ENCODE measurements at places on chromosomes 4 and X.

DNA sequence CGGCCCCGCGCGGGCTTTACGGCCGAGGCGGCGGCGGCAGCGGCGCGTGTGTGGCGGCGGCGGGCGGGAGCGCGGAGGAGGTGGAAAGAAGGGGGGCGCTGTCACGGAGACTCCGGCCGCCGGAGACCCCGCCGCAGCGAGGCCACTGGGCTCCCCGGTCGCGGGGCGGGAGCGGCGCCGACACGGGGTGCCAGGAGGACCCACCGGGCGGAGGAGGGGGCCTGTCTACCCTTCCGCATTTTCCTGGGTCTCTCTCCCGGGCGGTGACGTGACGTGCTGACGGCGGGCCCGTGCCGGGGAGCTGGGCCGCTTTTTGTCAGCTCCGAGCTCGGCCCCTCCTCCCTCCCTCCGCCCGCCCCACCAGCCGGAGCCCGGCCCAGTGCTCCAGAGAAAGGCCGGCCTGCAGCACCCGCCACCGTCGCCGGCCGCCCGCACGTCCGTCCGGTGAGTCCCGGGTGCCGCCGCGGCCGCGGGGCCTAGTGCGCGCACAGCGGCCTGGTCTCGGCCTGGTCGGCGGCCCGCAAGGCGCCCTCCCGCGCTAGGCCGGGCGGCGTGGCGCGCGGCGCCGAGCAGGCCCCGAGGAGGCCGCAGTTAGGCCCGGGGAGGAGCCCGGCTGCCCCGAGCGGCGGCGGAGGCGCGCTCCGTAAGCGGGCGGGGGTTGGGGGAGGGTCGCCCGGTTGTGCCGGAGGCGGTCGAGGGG, at the start of gene ZFX:
ZFX (plus strand) TSS at position 379 of the 700 bp plus-strand sequence. CDS start 23,014 bp downstream, outside the sequence.
- DNase-seq = peak; percentile 35

- DNase-seq = no peak
Measured at GRCh38 chr4:182185491-182185890, 57.7 kb upstream of the TENM3 start.

DNA sequence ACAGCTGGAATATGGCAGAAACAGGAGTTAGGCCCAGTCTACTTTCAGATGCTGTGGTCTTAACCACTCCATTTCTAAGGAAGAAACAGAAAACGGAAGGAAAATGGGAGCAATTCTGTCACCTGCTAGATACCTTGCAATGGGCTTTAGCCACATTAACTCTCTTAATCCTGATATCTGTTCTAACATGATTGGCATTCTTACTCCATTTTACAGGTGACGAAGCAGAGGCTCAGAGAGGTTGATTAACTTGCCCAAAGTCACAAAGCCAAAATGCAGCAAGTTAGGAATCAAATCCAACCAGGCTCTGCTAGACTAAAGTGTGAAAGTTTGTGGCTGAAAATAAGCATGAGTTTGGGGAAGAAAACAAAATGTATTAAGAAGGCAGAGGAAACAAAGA, 196.9 kb downstream of the MAML3 start:
- no peak for DNase-seq

GRCh38 chrX:133783274-133783673, 202.1 kb downstream of the GPC3 start:
- no peak for DNase-seq

GRCh38 chr4:126820631-126821030, 812.1 kb upstream of the INTU start:
- DNase-seq = no peak

GRCh38 chr4:79842162-79842561, 230.9 kb downstream of the ANTXR2 start:
- no peak for DNase-seq

GRCh38 chr4:143186212-143186611, 1.5 kb downstream of the USP38 start:
- DNase-seq = no peak

DNA sequence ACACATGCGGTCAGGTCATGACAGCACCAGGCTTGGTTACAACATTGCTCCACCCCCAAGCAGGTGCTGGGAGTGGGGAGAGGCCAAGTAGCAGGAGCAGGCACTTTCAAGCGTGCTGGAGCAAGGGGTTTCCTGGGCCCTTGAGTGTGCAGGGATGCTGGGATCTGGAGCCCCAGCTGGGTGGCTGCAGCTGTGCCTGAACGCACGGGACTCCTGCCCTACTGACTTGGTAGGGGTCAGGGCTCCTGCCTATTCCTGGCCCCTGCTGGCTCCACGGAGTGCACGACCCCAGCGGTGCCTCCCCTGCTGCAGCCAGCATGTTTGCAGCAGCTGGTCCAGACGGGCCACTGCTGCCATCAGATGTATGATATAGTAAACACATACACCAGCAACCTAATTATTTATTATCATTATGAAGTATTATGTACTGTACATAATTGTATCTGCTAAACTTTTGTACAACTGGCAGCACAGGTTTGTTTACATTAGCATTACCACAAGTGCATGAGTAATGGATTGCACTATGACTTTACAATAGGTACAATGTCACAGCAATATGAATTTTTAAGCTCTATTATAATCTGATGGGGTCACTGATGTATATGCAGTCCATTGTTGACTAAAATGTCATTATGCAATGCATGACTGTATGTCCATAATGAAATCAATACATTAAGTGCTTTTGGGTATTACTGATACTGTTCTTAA, 620.6 kb downstream of the RAPGEF2 start:
- no peak for DNase-seq

DNA sequence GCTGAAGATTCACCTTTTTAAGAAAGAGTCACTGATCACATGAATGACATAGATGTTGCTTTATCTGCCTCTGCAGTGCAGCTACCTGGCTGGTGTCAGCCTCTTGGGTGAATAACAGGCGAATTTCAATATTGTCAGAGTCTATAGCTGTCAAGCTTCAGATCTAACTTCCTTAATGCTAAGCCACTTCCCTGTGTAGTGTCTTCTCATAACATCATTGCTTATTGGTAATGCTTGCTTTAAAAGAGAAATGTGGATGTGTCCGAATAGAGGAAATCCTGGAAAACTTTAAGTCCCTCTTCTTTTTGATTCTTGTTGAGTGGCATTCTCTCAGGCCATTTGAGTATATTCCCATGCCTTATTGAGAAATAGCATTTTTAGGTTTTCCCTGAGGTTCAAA, 7.3 kb upstream of the IGFBP7 start:
- DNase-seq = no peak

DNA sequence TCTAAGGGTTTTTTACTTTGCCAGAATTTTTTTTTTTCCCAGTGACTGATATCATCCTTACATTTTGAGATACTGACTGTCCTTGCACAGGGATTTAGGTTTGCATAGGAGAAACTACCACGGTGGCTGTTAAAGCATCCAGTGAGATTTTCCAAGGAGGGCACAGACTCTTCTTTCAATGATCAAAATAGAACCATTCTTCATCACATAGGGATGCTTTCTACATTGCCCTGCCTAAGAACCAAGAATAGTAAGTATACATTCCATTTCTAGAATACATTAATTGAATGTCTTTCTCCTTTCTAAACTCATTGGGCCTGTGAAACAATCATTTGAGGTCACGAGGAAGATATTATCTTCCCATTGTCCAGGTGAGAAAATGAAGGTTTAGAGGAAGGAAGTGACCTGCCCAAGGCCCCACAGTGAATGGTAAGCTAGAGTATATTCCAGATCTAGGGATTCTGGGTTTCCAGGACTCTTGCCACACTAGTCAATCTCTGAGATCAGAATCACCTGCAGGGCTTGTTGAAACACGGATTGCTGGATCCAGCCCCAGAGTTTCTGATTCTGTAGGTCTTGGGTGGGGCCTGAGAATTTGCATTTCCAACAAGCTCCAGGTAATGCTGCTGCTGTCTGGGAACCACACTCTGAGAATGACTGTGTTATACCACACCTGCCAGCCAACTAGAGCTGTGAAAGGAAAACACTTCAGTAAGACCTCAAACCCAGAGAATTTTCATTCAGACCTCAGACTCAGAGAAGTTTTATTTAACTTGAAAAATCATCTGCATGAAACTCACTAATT, 17.7 kb upstream of the TMEM154 start:
- DNase-seq = no peak

GRCh38 chr4:8353912-8354453, 84.4 kb downstream of the HTRA3 start:
- no peak for DNase-seq

DNA sequence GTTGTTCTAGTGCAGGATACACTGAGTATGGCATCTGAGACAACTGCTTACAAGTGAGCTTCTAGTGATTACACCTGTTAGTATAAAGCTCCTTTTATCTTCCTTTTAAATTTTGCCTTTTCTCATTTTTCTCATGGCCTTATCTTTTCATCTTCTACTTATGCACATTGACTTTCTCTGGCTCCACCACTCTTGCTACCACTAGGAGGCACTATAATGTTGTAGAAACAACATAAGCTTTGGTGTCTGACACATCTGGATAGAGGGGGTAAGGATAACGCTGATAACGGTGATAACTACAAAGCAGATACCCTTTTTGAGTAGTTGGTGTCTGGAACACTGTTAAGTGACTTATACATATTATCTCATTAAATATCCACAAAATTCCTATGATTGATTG, 187.4 kb upstream of the TEX13C start:
- no peak for DNase-seq

GRCh38 chrX:19904778-19905367, 17.5 kb upstream of the SH3KBP1 start:
- DNase-seq = no peak

- no peak for DNase-seq
Measured at GRCh38 chr4:41110050-41110449, 104.3 kb downstream of the APBB2 start.

DNA sequence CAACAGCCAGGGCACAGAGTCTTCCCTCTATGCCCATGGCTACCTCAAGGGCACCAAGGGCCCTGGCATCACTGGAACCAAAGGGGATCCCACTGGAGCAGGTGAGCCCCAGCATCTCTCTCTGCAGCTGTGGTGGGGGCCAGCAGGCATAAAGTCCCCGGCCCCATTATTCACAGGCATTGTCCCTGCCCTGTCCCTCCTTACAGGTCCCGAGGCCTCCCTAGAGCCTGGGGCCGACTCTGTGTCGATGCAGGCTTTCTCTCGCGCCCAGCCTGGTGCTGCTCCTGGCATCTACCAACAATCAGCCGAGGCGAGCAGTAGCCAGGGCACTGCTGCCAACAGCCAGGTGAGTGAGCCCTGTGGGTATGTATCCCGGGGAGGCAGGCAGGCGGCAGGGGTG, 12.3 kb upstream of the UBA1 start:
- DNase-seq = no peak

DNA sequence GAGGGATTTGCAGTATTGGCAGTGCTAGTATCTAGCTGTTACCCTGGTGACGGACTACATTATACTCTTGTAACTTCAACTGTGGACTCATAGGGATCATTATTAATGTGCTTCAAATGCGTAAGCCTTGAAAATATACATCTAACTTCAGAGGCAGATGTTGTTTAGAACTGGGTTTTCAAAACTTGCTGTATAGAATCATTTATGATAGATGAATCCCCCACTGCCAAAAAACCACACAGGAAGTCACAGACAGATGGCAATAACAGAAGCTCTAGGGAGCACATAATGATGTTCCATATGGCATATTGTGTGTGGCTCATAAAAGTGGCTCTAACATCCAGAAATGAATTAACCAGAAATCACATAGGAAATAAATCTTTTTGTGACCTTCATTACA, 62.3 kb upstream of the RELL1 start:
- no peak for DNase-seq

- no peak for DNase-seq
Measured at GRCh38 chrX:115023139-115023538, 5.7 kb upstream of the IL13RA2 start.

DNA sequence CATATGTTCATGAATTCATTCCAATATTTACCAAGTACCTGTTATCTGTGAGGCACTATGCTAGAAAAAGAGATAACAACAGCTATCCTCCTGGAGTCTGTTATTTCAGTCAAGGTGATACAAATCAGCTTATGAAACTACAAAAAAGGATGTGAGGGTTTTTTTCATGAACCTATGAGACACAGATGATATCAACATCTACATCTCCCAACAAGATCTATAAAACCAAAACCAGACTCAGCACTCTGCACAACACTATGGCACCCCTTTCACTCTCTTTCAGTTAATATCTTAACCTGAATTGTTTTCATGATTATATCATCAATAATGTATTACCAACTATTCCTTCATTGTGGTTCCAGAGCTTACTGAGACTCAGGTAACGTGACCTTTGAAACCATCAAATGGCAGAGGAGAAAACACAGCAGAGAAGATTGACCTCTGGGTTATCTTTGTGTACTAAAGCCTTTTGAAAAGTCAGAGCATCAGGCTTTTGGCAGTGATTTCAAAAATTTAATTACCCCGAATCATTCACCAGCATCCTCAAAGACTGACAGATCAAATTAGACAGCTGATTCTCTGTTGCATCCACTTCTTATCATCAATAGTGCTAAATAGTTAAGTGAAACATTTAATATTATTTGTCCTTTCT, 244.6 kb upstream of the FTHL17 start:
- no peak for DNase-seq

- no peak for DNase-seq
Measured at GRCh38 chrX:69024931-69025330, 140.3 kb downstream of the PJA1 start.

DNA sequence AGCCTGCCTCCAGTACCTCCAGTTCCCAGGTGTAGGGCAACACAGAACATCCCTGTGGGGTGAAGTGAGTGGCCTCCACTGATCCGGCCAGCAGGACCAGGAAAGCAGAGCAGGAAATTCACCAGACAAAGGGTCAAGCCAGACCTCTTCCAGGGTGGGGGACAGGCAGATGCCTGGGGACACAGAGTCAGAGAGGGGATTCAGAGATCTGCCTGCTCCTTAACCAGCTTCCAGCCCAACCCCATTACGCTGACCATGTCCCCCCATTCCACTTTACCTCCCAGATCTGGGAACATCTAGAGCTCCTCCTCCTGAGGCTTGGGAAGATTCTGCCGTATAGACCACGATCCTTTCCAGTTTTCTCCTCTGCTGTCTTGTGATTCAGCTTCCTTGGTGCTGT, 72.9 kb upstream of the MTM1 start:
- no peak for DNase-seq

GRCh38 chrX:10110316-10110935, 46.3 kb upstream of the CLCN4 start:
- DNase-seq = no peak

GRCh38 chr4:105154576-105154975, 7.9 kb downstream of the TET2 start:
- no peak for DNase-seq

DNA sequence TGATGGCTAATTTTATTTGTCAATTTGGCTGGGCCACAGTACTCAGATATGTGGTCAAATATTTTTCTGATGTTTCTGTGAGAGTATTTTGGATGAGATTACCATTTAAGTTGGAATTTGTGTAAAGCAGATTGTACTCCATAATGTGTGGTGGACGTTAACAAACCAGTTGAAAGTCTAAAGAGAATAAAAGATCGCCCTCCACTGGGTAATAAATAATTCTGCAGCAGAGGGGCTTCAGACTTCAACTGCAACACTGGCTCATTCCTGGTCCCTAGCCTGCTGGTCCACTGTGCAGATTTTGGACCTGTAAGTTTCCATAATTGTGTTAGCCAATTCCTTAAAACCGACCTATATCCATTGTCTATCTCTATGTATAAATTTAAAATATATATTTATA, 540.3 kb downstream of the PCDH18 start:
- DNase-seq = no peak

- no peak for DNase-seq
Measured at GRCh38 chrX:18448416-18448815, 23.0 kb downstream of the CDKL5 start.

GRCh38 chr4:141724646-141725045, 88.3 kb downstream of the IL15 start:
- DNase-seq = no peak
